ENCODE measurements at places on chromosomes 11 and 22.
A peak's percentile ranks its signal among the peaks of the same experiment; 100 is the strongest.

- no peak for DNase-seq
Measured at GRCh38 chr11:44528103-44528502, 37.4 kb upstream of the CD82 start.

DNA sequence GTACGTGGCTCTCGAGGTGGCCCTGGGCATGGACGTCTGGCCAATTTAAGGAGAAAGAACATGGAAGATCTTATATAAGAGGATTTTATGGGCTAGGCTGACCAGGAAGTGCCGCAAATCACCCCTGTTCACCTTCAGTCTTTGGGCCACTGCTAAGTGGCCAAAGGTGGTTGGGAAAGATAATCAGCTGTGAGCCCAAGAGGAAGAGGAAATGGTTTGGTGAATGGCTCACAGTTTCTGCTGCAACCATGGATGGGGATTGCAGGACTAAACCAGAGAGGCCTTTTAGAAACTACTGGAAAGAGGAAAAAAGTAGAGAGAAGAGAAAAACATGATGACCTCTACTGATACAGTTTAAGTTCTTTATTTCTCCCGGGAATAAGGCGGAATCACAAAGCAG lies 96.0 kb upstream of the ARHGAP20 start:
- DNase-seq, result no peak

GRCh38 chr11:95100191-95100648 lies 10.6 kb downstream of the ENDOD1 start:
- DNase-seq, result no peak

DNA sequence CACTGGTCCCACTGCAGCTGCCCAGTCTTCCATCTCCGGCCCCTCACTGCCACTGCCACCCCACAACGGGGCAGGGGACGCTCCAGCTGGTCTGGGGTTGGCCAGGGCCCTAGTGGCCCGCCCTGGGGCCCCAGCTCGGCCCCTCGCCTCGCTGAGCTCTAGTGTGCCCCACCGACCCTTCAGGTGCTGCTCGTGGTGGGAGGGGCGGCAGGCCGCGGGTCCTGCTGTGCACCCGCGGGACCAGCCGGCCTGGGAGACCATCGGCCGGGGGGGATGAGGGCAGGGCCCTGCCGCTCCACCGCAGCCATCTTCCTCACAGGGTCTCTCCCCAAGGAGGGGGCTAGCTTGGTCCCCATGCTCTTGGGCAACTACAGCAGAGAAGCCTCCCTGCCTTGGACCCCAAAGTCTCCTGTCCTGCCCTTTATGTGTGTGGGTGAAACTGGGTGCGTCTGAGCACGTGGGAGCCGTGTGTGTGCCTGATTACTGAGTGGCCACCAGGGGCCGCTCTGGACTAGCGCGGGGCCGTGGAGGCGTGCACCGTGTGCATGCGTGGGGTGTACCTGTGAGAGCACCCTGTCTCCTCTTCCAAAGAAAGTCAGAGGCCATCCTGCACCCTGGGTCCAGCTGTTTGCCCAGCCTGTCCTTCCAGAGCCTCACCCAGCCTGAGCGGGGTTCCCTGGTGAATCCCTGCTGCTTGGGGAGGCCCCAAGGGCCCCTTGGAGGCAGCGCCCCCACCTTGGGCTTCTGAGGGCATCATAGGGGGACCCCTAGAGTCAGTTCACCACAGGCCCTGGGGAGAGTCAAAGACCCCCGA lies 6.0 kb upstream of the ACR start:
- DNase-seq, result no peak

DNA sequence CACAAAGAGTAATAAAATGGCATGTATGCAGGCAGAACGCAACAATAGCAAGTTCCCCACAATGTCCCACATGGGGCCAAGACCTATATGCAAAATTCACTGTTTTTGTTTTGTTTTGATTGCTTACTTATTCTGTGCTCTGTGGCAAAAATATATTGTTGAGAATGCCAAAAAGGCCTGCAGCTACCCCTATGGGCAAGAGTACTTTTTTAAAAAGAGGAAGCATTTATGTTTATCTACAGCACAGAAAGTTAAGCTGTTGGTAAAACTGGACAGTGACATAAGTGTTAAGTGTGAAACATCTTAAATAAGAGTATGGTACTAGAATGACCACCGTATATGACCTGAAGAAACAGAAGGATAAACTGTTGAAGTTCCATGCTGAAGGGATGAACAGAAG lies 301.9 kb upstream of the ZC3H12C start:
- no peak for DNase-seq

DNA sequence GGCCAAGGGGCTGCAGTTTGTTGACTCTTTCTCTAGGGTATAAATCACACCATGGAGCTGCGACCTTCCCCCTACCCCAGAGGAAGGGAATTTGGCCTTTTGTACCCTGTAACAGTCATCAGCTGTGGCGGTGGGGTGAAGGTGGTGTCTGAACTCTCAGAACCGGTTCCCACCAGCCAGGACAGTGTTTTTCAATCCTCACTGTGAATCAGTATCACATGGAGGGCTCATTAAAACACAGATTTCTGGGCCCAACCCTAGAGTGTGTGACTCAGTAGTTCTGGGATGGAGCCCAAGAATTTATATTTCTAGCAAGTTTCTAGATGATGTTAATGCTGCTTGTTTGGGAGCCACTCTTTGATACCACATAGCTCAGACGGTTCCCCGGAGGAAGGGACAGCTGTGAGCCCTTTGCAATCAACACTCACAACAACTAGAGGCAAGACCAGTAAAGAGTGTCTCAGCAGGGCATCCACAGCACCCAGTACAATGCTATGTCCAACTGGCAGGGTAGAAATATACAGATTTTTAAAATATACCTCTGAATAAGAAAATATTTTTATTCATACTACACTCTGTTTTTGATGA lies 43.9 kb upstream of the FAT3 start:
- DNase-seq, result peak; percentile 2

DNA sequence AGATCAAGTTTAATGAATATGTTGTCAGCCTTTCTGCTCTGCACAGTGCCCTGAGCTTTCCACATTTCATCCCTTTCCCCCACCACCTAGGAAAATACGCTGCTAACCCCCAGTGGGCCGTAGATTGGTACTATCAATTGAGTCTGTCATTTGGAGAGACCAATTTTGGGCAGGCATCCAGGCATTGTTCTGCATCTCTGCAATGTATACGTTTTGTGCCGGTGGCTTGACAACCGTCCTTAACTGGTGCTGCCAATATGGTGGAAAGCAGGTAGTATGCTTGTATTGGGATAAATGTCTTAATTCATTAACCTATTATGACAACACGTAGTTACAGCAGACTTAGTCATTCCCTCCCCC lies 1.3 kb downstream of the ELMOD1 start:
- no peak for DNase-seq

Data from pons (tissue), 1 donor.